ENCODE measurements at places on chromosomes 2 and 18.

GRCh38 chr2:85087541-85087940 lies 45.7 kb upstream of the TCF7L1 start:
- DNase-seq = no peak

GRCh38 chr2:220043990-220044335 lies 416.5 kb downstream of the SLC4A3 start:
- DNase-seq = no peak

- DNase-seq = no peak
Measured at GRCh38 chr2:129374452-129374851, 605.0 kb upstream of the RAB6C start.

DNA sequence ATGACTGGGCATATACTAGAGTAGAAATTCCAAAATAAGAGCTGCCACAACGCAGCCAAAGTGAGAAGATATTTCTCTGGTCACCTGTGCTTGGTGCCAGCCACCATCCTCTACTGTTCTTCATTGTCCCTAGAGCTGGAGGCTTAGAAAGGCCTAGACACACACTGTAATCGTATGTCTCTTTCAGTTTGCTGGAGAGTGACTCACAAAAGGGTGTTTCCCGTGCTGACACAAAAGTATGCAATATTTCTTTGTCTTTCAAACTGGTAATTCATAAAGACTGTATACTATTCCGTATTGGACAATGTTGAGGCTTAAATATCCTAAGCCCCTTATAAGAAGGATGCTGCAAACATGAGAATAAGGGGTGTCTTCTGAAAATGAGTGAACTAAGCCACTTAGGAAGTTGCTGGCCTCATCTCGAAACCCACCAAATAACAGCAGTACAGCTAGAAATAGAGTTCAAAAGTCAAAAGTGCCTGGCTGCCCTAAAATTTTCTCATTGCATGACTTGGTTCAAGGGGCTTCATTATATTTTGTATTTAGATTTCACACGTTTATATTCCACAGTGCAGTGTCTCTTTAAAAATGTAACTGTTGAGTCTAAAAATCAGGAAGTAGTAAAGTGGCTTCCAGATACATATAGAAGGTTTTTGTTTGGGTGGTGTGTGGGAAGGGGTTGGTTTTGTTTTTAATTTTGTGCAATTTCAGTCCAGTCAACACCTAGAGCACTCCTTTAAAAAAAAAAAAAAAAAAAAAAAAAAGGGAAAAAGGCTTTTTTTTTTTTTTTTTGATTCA lies 601.1 kb downstream of the ARHGAP15 start:
- DNase-seq = no peak

DNA sequence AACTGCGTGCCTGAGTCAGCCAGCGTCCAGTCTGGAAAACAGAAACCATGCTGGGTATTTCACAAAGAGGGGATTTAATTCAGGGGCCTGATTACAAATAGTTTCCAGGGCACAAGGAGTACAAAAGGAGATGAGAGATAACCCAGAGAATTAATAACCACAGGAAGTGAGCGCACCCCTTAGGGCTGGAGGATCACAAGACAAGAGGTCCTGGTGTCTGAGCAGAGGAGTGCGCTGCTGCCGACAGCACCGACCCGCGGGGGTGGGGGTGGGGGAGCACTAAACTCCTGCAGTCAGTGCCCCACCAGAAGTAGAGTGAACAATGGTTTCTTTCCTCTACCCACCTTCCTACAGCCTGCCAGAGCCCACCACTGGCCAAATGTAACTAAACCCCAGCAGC lies 20.8 kb upstream of the MAL start:
- DNase-seq = no peak

DNA sequence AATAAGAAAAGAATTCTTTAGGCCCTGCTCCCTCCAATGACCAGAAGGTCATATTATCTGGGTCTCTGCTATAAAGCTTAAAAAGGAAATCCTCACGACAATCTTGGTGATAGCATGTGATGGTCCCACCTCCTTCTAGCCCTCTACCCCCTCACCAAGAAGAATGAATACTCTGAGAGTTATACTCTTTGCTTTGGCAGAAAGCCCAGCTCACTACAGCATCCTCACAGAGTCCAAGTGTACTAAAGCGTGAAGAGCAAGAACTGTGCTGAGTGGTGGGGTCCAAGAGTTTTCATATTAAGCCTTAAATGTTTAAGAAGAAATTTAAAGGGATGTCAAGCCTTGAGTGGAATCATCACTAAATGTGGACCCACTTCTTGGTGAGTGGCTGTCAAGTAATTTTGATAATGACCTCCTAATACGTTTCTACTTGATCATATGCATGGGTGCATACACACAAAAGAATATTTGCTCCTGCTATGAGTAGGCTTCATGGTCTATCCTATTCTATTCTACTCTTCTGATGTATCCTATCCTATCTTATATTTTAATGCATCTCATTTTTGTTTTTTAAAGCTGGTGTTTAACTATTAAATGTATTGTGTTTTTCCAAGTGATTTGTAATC lies 16.5 kb upstream of the SERPINB7 start:
- DNase-seq = no peak

DNA sequence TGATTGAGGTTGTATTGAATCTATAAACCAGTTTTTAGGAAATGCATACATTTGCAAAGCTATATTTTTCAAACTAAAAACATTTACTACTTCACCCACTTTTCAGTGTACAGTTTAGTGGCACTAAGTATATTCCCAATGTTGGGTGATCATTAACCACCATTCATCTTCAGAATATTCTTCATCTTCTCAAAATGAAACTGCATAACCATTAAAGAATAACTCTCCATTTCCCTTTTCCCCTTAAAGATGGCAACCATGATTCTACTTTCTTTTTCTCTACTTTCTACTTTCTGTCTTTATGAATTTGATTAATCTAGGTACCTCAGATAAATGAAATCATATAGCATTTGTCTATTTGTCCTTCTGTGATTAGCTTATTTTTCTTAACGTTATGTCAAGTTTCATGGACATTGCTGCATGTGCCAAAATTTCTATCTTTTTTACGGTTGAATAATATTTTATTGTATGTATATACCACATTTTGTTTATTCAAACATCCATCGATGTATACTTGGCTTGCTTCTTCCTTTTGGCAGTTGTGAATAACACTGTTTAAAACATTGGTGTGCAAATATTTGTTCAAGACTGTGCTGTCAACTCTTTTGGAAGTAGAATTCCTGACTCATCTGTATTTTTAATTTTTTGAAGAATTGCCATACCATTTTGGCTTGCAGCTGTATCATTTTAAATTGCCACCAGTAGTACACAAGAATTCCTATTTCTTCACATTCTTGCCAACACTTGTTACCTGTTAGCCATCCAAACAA lies 104.9 kb downstream of the RPRM start:
- no peak for DNase-seq

- no peak for DNase-seq
Measured at GRCh38 chr2:240240017-240240734, 99.7 kb upstream of the OTOS start.

GRCh38 chr18:23135550-23136325 lies 453 bp downstream of the CABLES1 start:
- no peak for DNase-seq

DNA sequence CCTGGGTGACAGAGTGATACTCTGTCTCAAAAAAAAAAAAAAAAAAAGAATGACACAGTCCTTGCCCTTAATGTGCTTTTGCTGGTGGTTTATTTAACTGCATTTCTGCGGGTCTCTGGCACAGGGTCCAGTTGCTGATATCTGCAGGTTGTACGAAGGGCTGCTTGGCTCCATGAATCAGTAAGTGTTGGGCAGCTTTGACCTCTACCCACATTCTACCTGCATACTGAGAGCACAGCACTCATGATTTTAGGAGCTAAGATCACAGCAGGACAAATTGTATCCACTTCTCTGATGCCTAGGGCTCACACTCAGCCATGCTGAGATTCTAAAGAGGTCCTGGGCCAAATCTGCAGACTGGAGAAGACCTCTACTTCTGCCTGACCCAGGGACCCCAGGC lies 119.4 kb upstream of the MYCN start:
- DNase-seq = no peak
